ENCODE measurements at places on chromosomes 1 and 21.

GRCh38 chr1:204408074-204408507 is 3.5 kb downstream of the PPP1R15B start:
- peak; percentile 46 for DNase-seq

DNA sequence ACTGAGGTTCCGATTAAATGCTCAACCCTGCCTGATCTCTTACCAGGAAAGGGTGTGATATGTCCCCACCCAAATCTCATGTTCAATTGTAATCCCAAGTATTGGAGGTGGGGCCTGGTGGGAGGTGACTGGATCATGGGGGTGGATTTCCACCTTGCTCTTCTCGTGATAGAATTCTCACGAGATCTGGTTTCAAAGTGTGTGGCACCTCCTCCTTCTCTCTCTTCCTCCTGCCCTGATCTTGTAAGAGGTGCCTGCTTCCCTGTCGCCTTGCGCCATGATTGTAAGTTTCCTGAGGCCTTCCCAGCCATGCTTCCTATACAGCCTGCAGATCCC is 34.9 kb downstream of the RSPH1 start:
- no peak for DNase-seq

DNA sequence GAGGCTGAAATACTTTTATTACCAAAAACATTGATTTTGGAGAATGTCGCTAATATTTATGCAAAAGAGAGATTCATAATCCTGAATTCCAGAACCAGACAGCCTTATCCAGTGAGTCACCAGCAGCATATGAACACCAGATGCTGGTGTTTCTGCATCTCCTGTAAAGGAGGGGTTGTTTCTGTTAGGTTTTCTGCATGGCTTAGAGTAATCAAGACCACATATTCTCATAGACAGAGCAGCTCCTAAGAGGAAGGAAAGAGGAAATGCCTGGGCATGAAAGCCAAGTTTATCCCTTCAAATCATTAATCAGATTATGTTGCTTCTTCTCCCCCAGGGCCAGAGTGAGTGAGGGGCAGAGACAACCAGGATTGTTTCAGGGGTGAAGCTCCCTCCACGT is 86.2 kb downstream of the NGF start:
- DNase-seq = no peak

- DNase-seq = peak; percentile 68
Measured at GRCh38 chr1:39258146-39258924, 53.8 kb downstream of the MACF1 start.

DNA sequence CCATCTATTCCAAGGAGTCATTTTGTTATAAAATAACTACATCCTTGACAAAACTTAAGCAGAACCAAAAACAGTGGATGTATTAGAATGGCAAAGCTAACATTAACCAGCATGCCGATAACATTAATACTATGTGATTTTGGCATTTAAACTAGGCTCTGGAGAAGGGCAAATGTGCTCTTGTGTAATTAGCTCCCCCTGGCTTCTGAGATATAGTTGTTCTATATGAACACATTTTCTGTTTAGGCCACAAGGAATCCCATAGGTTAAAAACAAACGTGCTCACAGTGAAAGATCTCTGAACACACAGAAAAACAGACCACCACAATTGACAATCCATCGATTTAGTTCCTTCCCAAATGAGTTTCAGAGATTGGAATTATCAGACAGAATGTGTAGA is 57.4 kb upstream of the TARS2 start:
- DNase-seq = no peak

DNA sequence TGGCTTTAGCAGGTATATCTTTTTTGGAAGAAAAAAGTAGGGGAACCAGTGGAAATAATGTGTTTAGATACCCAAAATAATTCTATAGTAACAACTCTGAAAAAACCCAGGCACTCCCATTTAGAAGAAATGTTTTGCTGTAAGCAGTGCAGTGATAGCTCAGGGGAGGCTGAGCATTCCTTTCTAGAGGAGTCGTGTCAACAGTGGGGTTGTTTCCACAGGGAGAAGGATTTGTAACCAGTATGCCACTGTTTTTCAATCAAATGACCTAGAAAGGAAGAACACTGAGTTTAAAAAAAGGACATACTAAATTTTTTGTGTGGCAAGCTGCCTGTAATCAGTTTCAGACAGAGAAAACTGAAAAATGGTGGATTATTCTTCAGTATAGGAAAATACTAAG is 2.4 kb downstream of the PGD start:
- no peak for DNase-seq

GRCh38 chr1:38608202-38608864 is 251.2 kb downstream of the RRAGC start:
- no peak for DNase-seq

GRCh38 chr1:58524353-58524945 is 22.1 kb downstream of the OMA1 start:
- DNase-seq = no peak

DNA sequence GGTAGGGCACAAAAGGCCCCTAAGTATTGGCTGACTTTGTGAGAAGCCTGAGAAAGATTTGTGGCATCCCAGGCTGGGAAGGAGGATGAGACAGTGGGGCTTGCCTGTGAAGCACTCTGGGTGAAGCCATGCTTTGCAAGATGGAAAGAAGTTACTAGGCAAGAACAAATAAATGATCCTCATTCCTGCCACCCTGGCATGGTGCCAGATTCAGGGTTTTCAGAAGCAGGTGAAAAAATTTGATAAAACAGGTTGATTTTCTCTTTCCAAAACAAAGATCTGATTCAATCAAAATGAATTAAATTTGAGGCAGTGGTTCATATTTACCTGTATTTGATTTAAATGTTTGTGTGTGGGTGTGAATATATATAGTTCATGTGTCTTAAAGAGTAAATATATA is 386.9 kb upstream of the PROX1 start:
- DNase-seq = no peak

DNA sequence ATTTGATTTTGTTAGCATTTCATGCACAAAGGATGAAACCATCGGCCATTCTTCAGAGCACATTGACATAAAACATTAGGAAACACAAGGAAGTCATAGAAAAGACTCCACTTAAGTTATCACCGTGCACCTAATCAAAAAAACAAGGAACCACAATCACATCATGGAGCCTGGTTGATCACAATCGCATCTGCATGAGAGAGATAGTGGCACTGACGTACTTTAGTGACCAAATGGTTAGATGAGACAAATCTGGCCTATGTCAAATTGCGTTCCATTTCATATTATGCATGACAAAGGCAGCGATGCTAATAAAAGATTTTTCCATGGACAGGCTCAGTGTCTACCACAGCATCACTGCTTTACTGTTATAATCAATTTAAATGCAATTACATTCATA is 571.8 kb upstream of the ADGRL2 start:
- DNase-seq = no peak

DNA sequence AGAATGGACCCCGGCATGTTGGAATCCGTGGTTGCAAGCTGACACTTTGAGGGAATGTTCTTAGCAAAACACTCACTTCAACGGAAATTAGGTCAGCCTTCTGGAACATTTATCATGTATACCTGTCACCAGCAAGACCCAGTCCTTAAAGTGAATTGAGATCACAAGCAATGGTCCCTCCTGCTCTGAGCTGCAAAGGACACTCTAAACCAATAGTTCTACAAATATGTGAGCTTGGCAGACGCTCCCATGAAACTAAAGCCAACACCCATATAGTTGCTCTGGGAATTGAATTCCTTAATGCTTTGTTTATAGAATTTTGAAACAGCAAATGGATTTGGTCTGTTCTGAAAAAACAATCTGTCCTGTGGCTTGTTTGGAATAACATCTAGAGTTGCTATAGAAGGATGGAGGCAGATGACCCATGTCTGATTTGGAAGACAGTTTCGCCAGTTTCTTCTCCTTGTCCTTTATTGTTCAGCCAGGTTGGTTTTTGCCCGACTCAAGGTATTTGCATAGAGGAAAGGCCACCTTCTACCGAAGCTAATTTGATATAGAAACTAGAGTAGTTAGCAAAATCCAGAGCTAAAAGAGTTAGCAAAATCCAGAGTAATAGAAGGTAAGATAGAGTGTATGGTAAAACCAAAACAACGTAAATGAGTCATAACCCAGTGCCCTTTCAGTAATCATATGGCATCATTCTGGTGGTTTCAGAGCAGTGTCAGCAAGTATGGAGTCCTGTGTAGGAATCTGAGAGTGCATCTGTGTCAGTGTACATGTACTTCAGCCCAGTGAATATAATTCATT is 236.2 kb downstream of the NFIA start:
- no peak for DNase-seq

DNA sequence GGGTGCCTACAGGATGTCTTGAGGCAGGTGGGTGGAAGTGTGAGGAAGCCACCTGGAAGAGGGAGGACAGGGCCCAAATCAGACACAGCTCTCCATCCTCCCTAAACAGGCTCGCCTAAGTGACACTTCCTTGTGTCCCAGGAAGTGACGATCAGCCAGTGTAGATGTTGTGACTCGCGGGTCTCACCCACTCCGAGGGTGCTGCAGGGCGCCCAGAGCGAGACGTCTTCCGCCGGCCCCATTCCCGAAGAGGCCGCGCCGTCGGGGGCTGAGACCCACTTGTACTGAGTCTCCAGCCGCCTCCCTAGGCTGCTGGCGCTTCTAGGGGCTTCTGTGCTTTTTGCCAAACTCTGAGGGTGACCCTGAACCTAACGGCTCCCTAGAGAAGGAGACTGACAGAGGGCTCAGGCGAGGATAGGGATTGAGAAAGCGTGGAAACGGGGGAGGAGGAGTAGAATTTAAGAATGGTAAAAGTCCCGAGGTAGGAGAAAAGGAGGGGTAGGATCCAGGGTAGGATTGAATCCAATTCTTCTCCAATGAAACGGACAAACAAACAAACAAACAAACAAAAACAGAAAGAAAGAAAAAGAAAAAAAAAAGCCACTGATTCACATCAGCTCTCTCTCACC is 543 bp upstream of the MARK1 start:
- peak; percentile 46 for DNase-seq

DNA sequence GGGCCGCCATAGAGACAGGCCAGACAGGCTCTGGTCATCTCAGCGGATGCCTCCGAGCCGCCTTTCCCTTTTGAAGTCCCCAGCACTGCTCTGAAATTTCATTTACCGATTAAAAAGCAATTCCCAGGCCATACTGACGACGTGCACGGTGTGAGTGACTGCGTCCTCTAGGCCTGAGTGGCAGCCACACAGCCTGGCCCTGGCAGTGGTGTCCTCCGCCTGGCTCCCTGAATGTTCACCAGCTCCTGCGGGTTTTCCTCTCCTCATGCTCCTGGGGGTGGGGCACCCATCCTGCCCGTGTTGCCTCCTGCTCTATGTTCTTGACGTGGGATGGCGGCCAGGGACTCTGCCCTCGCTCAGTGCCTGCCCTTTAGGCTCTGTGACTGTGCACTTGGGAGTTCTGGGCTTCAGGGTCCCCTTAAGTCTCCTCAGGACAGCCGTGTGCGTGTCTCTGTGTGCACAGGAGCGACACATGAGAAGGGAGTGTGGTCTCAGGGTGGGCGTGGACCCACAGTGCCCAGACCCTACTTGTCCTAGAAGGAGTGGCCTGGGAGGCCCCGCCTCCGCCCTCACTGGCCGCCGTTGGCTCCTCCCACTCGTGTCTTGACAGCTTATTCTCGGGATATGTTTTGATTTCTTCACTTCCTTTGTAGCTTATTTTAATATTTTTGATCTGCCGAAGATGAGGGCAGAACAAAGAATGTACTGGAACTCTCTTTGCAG is 3.6 kb downstream of the SKI start:
- peak; percentile 55 for DNase-seq

- DNase-seq = no peak
Measured at GRCh38 chr1:179058487-179059483, 23.1 kb upstream of the TOR3A start.

DNA sequence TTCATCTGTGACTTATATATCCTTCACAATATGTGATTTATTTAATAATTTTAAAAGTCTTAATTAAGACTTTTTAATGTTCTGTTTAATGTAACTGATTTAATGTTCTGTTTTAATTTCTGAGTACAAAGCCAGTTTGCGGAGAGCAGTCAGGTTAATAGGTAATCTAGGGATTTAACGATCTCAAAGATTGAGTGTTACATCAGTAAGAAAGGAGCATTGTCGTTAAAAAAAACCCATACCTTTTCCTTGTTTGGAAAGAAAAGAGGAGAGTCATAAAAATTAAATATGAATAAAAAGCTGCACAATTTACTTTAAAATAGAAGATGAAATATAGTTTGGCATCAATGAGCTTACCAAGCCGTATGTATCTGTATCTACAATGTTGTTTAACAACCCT is 621.4 kb downstream of the KIF26B start:
- DNase-seq = no peak

DNA sequence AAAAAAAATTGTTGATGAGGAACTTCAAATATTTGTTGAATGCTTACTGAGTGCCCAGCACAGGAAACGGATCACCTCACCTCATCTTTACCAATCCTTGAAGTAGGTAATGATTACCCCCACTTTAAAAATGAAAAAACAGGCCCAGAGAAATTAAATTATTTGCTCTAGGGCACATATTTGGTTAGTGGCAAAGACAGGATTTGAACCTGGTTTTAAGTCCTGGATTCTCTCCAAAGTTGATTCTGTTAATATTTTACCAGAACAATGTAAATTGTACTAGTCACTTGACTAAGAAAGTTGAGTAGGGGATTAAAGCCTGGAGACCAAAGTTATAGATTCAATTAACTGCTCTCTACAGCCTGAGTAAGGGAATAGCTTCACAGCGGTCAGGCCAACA is 97.9 kb downstream of the GIPC2 start:
- DNase-seq = no peak

DNA sequence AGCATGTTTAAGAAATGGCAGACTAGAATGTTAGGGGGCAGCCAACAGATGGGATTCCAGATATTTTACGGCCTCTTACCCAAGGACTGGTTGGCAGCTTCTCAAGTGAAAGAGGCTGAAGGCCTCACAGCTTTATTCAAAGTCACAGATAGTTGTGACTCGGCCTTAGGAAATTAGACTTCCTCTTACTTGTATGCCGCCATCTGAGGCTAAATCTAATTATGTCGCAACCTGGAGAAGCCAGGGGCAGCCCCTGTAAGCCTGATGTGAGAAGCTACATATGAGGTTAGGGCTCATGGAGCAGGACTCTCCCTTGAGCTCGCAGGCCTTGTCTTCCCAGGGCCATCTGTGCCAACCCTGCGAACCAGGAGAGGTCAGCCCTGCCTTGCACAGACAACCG is 352.5 kb downstream of the HHAT start:
- no peak for DNase-seq

GRCh38 chr1:200749090-200749489 is 10.4 kb downstream of the CAMSAP2 start:
- DNase-seq = peak; percentile 56

GRCh38 chr1:181812208-181812607 is 249.3 kb downstream of the ZNF648 start:
- no peak for DNase-seq

GRCh38 chr1:3789421-3790300 is 6.6 kb downstream of the LRRC47 start:
- DNase-seq = no peak

All from hippocampal formation (tissue), 2 donors.